ENCODE measurements at places on chromosomes 6 and 20.

DNA sequence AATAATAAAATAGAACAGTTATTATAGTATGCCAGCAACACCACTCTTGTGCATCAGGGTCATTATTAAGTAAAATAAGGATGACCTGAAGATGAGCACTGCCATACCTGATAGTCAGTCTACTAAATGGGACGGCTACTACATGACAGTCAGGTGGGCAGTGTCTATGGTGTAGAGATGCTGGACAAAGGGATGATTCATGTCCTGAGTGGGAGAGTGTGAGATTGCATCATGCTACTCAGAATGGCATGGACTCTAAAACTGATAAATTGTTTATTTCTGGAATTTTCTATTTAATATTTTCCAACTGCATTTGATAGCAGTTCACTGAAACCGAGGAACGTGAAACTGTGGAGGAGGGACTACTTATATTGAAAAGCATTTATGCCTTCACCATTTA is 38.8 kb downstream of the SNX9 start:
- DNase-seq: no peak

DNA sequence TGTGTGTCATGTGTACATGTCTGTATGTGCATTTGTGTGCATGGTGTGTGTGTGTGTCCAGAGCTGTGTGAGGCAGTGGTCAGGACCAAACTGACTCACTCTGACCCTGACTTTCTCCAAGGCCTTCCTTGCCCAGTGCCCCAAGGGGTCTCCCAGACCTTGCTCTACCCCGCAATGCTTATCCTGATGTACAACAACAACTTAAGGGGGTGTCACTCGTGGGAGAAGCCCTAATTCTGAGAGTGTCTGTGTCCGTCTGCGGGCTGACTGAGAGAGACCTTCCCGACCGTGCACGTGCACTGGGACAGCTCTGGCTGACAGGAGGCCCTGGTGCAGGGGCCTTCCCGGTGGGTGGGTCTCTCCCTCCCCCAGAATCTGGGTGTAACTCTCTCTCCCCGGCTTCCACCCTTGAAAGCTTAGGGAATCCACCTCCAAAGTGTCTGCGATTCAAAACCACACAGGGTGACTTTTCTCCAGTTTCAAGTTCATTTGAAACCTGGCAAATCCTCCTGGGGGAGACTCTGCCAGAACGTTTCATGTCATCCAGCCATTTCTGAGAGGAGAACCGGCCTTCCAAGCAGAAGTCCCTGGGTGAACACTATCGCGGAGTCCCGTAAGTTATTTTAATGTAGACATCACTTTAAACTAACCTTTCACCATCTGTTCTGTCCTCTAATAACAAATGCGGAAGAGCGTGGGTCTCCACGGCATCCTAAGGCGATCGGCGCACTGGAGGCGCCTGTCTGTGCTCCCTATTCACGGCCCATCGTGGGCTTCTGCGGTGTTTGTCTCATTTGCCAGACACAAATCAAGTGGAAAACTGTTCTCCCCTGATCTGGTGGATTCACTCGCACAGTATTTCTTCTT is 225.5 kb downstream of the TAF4 start:
- no peak for DNase-seq

- DNase-seq: no peak
Measured at GRCh38 chr20:60869087-60869486, 383.0 kb upstream of the CDH4 start.

GRCh38 chr20:32580970-32581838 is 3.9 kb downstream of the NOL4L start:
- no peak for DNase-seq

DNA sequence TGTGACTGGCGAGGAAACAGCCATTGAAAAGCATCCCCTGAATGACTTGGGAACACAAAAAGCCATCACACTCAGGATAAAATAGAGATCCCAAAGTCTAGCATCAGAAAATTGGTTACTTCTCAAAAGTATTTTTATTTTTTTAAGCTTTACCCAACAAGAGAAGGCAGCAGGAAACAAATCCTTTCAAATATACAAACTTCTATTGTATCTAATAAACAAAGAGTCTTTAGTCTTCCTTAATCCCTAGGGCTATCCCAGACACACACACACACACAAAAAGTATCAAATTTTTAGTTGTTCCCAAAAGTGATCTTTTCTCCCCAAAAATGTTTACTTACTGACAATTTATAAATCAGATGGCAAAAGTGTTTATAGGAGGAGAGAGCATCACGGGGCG is 33.2 kb upstream of the MARCKS start:
- DNase-seq: no peak

- no peak for DNase-seq
Measured at GRCh38 chr6:42722497-42722896, at the start of gene PRPH2. TSS of gene PRPH2 (minus strand) at chr6:42722597. CDS start at chr6:42722334, 263 bp downstream.

GRCh38 chr6:144835322-144835973 is 550.3 kb downstream of the UTRN start:
- no peak for DNase-seq

DNA sequence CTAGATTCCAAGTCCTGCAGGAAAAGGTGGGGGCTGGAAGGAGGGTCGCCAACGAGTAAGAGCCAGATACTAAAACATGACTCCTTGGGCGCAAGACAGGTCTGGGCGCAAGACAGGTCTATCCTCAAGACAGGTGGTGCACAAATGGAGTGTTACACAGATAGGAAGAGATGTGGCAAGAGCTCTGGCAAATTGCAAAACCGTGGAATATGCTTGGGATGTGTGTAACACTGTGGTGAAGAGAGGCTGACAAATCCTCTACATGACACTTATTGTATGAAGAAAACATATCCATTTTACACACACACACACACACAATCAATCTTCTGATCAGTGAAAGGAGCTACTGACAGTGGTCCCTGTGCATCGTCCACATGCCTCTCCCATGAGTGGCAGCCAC is 77.6 kb downstream of the TBC1D7 start:
- DNase-seq: no peak

DNA sequence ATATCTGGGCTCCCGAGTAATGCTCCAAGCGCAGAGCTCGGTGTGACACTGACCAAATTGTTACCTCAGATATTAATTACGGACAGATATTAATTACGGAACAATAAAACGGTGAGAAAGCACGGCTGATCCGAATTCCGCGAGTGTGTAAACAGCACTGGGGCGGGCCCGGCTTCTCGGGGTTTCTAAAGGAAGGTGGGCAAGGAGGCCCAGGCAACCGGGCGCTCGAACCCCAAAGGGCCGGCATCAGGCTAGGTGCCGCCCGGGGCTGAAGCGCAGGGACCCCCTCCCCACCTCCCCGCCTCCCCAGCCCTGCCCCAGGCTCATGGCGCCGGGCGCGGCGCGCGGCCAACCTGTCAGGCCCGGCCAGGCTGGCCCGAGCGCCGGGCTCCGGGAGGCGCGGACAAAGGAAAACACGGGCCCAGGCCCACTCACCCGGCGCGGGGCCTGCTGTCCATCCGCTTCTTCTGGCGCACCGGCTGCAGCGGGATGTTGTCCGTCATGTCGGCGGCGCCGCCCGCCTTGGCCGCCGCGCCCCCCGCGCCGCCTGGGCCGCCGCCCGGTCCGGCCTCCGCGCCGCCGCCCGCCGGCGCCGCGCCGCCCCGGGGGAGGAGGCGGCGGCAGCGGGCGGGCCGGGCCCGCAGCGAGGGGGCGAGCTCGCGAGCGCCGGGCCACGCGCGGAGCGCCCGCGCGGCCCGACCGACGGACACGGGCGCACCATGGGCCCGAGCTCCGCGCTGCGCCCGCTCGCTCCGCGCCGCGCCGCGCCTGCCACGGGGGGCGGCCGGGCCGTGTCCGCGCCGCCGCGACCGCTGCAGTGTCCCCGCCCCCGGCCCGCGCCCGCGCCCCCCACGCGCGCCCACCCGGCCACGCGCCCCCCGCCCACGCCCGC is at the start of gene ATP9A:
Gene ATP9A (minus strand): TSS at position 524 of the 892 bp plus-strand sequence. CDS start 21 bp downstream, at position 503.
- DNase-seq: no peak

DNA sequence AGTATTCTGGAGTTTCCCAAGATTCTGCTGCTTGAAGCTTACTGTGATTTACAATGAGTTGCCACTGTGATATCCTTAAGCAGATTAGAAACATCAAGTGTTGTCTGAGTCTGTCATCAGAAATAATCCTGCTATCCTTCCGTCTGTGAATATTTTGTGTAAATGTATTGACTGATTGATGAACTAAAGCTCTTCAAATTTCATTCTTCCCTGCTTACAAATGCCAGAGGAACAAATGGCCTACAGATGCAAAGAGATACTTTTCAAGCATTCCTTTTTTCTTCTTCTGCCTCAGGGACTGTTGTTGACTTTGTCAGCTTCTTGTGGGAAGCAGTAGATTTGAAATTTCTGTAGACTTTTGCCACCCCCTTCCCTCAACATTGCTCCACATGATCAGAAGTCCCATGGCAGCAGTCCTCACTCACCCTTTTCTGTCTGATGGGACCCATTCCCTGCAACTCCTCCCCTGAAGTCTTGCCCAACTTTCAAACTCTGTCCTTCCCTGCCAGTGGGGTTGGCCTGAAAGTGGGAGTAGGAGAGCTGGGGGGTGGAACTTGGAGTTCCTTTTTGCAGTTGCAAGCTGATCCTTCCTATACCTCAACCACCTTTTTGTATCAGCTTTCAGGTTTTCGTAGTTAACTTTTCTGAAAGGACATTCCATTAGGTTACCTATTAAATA is 38.5 kb upstream of the MLIP start:
- no peak for DNase-seq

DNA sequence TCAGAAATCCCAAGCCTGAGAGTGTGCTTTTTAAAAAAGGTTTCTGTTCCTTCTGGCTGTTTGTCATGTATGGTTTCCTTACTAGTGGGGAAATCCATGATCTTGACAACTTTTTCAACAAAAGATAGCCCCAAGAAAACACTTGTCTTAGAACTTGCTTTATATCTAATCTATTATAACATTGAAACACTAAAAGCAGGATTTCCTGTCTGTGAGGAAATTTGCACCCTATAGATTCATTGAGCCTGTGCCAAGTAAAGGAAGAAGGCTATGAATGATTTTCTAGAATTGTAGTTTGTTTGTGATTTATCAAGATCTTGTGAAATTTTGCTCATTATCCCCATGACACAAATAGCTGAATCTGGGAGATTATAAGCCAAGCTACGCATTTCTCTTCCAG is 238.6 kb upstream of the RIN2 start:
- DNase-seq: no peak

GRCh38 chr6:156780102-156780641 is 3.0 kb downstream of the ARID1B start:
- DNase-seq: peak; percentile 98

GRCh38 chr6:49531774-49532569 is 18.5 kb upstream of the C6orf141 start:
- DNase-seq: peak; percentile 84
